ENCODE measurements at places on chromosomes 7 and 10.
A peak's percentile ranks its signal among the peaks of the same experiment; 100 is the strongest.

GRCh38 chr10:60399328-60399727 is 9.7 kb upstream of the ANK3 start:
- DNase-seq, result no peak

- DNase-seq, result peak; percentile 52
Observed at GRCh38 chr10:132939957-132940790, 2.2 kb downstream of the CFAP46 start.

DNA sequence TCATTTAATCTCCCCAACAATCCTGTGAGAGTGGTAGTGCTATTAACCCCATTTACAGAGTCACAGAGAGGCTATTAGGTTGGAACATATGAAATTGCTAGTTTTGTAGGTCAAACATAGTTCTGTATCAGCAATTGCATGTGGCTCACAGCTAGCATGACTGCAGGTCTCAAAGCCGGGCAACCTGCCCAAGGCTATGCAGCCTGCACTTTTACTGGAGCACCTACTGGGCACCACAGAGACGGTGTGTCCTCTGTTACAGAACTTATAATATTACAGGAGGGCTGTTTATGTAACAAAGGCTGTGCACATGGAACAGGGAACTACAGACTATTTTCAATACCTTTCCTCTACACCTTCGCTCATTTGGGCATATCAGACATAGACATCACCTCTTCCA is 355.8 kb downstream of the RPS24 start:
- DNase-seq, result no peak

GRCh38 chr10:125149036-125149679 is 11.2 kb downstream of the CTBP2 start:
- DNase-seq, result peak; percentile 58

DNA sequence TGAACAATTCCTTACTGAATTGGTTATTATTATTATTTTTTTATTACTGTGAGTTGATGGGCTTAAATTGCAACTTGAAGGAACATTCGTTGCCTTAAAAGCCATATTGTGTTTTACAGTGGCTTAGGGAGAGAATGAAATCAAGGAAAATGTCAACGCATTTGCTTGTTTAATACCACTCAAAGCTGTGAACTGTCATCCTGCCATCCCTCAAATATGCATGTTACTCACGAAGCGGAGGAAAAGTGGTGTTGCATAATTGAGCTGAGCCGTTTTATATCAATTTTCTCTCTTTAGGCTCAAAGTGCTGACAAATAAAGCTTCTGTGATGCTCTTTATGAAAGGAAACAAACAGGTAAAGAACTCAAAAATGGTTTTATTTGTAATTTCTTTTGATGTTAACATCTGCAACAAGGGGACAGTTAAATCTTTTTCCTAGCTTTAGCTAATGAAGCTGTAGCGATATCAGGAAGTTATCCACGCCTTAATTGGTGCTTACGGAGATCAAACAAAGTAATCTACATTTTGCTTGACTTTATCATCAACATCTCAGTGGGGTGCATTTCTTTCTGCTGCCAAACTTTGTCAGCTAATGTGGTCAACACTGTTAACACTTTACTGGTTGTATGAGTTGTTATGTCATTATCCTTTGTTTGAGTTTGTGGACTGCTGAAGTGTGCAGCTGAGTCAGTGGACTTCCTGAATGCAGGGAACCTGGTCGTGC is 33.1 kb downstream of the GLRX3 start:
- DNase-seq, result no peak

Data from RKO (cell line).